ENCODE measurements at places on chromosomes 4 and X. TPM values are rescaled to one million over a fixed set of nuclear protein-coding genes. Genes with fewer than 3 reads are reported as not detected.

Gene BEX4
- 27.2 TPM for polyA plus RNA-seq

Gene IL1RAPL2
- 0.11 TPM for polyA plus RNA-seq

Gene KCTD8
- 2.7 TPM for polyA plus RNA-seq

Gene AKAP14
- 0.77 TPM for polyA plus RNA-seq

DNA sequence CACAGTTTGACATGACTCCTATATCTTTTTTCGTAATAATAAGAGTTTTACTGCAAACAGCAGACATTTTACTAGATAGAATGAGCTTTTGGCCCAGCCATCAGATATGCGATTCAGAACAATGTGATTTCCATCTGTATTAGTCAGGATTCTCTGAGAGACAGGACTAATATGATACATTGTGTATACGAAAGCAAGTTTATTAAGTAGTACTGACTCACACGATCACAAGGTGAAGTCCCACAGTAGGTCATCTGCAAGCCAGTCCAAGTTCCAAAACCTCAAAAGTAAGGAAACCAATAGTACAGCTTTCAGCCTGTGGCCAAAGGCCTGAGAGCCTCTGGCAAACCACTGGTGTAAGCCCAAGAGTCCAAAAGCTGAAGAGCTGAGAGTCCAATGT is 24.1 kb downstream of the CXCL8 start:
- no peak for DNase-seq

DNA sequence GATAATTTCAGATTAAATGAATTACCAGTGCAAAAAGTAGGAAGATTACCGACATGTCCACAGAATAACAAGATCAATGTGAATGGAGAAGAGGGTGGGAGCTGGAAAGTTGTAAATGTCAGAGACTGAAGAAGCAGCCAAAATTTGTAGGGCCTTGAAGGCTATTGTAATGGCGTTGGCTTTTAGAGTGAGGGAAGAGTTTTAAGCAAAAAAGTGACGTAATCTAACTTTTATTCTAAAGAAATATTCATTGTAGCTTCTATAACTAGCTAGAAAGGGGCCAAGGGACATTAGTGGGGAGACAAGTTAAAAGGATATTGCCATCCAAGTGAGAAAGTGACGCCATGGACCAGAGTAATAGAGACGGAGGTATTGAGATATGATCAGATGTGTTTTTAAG is 63.3 kb upstream of the PCDH7 start:
- no peak for DNase-seq

- no peak for DNase-seq
These were observed 8.8 kb downstream of the TMEM255A start for GRCh38 chrX:120302434-120302833.

GRCh38 chr4:79882806-79883205 is 190.2 kb downstream of the ANTXR2 start:
- DNase-seq, result no peak

- peak; percentile 13 for DNase-seq
These were observed 128.4 kb upstream of the TBC1D9 start for GRCh38 chr4:140884431-140885058.

All from H1 (cell line).